ENCODE measurements at places on chromosomes 2 and 18. TPM values are rescaled to one million over a fixed set of nuclear protein-coding genes. Genes with fewer than 3 reads are reported as not detected.

FABP1 gene
- total RNA-seq = not detected

TEX51 gene
- total RNA-seq = not detected

DPP4 gene
- total RNA-seq = 24.0 TPM

NCKAP5 gene
- 5.7 TPM for total RNA-seq

BARD1 gene
- total RNA-seq = 89.8 TPM

SERPINB10 gene
- total RNA-seq = 1.0 TPM

TMEM178A gene
- 4.7 TPM for total RNA-seq

ABHD3 gene
- total RNA-seq = 11.5 TPM

EVX2 gene
- total RNA-seq = under 0.01 TPM

FAP gene
- total RNA-seq = 70.5 TPM

CD8B2 gene
- under 0.01 TPM for total RNA-seq

RASGRP3 gene
- 49.1 TPM for total RNA-seq

GAREM1 gene
- total RNA-seq = 5.2 TPM
